ENCODE measurements at places on chromosomes 4 and X. TPM values are rescaled to one million over a fixed set of nuclear protein-coding genes. Genes with fewer than 3 reads are reported as not detected.

DNA sequence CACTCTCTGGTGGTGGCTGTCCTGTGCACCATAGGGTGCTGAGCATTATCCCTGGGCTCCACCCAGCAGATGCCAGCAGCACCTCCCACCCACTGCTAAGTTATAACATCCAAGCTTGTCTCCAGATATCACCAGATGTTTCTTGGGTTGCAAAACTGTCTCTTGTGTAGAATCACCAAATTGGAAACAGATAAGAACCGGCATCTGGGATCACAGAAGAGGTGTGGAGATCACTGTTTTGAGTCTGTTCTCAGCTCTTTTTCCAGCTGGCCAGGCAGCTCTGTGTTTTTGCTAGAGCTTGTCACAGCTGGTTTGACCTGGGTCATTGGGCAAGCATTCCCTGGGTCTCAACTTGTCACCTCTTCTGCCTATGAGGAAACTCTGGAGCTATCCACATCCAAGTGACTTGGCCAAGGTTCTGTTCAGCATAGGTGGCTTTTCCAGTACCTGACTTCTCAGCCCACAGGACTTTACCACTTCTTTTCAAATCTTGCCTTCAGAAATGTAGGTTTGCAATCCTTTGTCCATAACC is 15.3 kb upstream of the PUDP start:
- no peak for DNase-seq

DNA sequence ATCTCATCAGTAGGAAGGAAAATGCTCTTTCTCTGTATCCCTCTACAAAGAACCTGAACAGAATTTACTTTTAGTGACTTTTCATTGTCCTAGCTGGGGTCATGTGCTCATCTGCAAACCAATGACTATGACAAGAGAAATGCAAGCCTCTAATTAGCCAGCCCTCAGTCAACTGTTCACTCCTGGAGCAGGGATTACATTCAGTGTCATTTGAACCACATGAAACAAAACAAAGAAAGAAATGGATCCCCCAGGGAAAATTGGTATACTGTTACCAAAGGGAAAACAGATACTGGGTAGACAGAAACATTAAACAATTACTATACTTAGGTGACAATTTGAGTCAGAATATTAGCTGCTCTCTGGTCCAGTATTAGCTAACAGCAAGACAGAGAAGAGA is 173.6 kb downstream of the RCHY1 start:
- DNase-seq: no peak

DNA sequence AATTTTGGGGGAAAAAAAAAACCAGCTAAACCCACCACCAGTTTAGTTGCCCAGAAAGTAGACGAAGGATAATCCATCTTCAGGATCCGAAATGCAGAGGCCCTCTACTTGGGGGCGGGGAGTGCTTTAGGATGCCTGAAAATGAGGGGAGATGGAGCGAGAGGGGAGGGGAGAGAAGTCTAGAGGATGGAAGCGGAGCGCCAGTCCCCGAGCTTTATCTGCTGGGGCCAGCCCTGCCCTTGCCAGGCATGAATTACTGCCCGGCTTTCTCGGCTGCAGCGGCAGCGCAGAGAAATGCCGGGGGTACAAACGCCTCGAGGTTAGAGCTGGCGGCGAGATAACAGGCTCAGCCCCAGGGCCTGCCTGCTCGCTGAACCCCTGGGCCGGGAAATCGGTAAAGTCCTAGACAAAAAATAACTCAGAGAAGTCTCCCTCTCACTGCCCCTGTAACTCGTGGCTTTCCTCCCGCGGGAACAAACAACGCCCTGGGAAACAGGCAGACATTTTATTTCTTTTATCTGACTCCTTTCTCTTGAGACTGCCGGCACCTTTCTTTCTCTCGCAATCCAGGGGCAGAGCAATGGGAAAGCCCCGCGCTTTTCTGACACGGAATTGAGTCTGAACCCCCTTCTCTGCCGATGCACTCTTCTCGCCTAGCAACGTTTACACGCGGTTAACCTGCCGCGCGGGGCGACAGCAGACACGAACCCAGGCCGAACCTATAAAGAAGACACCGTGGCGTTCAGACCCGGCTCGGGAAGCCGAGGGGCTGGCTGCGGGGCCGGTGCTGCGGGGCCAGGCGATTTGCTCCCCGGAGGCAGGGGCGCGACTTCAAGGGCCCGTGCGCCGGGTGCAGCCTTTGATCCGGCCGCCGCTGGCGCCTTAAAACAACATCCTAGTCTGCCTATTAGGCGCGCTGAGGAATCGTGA is 3.1 kb upstream of the MSX1 start:
- DNase-seq: no peak

GRCh38 chr4:189050643-189051042 is 890.0 kb upstream of the FRG1 start:
- no peak for DNase-seq

DNA sequence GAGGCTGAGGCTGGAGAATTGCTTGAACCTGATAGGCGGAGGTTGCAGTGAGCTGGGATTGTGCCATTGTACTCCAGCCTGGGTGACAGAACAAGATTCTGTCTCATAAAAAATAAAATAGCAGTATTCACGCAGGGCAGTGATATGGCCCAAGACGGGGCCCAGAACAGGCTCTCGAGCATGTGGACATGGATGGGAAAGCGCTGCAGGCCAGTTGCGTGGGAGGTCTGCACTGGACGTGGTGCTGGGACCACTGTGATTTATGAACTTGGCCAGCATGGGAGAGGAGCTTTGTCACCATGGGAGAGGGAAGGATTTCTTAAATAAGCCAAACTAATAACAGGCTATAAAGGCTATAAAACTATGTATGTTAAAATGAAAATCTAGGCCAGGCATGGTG is 51.6 kb downstream of the NSD2 start:
- DNase-seq: no peak

DNA sequence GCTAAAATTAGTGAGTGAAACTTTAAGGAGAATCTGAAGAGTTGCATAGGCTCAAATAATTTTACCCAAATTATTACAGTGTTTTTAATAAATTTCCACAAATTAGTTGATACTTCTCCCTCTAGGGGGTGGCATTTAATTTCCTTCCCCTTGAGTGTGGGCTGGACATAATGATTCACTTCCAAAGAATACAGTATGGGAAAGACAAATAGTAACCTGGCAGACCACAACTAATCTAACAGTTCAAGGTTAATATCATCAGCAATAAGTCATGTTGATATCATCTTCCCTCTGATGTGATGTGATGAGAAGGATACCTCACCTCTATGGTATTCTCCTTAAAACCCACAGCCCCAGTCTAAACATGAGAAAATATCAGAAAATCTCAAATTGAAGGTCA is 15.5 kb downstream of the PFKFB1 start:
- no peak for DNase-seq

IL3RA gene
- total RNA-seq: not detected

DYNLT3 gene
- 34.2 TPM for total RNA-seq

NUDT11 gene
- 3.3 TPM for total RNA-seq

CLNK gene
- not detected for total RNA-seq
